CD8-positive, alpha-beta memory T cell (primary cell): ENCODE measurements at places on chromosomes 6 and 20.

- no peak for DNase-seq
These were observed 5.0 kb upstream of the GABRR1 start for GRCh38 chr6:89221971-89222711.

- DNase-seq = no peak
These were observed 1273.8 kb upstream of the ADGRB3 start for GRCh38 chr6:67361264-67361663.

DNA sequence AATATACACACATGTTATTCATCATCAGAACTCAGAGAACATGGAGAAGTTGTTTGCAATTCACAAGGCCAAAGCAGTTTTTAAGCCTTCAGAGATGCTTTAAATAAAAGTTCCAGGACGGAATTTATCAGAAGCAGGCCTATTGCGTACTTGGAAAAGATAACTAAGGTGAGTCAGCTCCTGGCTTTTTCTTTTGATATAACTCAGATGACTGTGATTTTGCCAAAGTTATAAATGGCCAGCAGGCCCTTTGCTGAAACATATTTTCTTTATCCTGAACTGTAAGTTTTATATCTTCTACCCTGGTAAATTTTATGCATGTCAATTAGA is 55.0 kb upstream of the PLCB1 start:
- no peak for DNase-seq

GRCh38 chr6:154920495-154921200 is 74.5 kb upstream of the TIAM2 start:
- no peak for DNase-seq

- DNase-seq = no peak
These were observed 108.6 kb downstream of the CHD6 start for GRCh38 chr20:41509316-41510200.

- DNase-seq = no peak
These were observed 12.9 kb downstream of the SPINT3 start for GRCh38 chr20:45502561-45502960.

- peak; percentile 50 for DNase-seq
These were observed 17.9 kb upstream of the PRDM13 start for GRCh38 chr6:99588618-99589289.

DNA sequence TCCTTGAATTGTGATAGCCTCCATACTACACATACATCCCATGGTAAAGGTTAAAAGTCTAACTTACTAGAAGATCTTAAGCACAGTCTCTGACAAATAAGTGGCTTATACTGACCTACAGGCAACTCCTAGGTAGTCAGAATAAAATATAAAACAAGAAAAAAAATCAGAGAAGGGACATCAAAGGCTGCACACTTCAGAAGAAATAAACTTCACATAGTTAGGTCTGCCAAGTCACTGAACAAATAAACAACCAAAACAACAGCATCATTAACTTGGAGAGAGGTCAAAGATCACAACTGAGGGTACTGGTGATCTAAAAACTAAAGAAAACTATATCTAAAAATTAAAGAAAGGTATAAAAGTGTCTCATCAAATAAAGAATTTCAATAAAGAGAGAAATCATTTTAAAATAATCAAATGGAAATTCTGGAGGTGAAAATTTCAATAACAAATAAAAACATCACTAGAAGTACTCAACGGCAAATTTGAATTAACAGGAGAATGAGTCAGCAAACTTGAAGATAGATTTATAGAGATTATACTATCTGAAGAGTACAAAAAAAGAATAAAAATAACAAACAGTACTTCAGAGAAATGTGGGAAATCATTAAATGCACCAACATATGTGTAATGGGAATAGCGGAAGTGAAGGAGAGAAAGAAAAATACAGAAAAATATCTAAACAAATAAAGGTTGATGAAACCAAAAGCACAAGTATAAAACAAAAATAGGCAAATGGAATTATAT is 88.0 kb upstream of the UST start:
- DNase-seq = no peak

DNA sequence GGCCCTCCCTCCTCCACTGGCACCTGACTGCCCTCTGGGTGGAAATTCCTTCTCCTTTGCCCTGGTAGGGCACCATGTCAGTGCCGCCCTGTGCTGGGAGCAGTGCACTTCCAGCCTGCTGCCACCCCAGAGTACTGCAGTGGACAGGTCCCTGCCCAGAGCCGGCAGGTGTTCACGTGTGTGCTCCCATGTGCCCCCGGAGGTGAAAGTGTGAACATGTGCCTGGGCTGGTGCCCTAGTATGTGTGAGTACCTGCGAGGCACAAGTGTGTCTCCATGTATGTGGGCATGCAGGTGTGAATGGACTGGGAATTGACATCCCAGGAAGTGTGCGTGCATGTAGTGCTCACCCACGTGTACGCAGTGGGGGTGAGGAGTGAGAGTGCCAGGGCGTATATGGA is 29.4 kb downstream of the SDCBP2 start:
- DNase-seq = no peak

GRCh38 chr6:96704713-96705112 is 132.6 kb downstream of the GPR63 start:
- DNase-seq = no peak

- no peak for DNase-seq
These were observed 1.4 kb upstream of the PM20D2 start for GRCh38 chr6:89144354-89144906.
